ENCODE measurements at places on chromosomes 12 and 14.

DNA sequence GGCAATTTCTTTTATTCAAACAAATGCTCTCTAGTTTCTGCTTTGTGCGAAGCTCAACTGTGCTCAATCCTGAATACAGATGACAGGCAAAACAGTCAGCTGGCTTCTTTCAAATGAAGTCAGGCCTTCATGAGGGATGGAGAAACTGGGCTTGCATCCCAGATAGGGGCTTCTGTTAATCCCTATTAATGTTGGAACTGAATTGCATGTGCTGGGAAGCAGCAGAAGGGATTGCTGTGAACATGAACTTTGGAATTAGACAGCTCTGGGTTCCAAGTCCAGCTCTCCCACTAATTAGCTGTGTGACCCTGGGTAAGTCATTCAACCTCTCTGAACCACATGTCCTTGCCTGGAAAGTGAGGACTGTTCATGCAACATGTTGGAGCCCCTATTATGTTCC lies 21.1 kb upstream of the CORO1C start:
- DNase-seq: no peak

DNA sequence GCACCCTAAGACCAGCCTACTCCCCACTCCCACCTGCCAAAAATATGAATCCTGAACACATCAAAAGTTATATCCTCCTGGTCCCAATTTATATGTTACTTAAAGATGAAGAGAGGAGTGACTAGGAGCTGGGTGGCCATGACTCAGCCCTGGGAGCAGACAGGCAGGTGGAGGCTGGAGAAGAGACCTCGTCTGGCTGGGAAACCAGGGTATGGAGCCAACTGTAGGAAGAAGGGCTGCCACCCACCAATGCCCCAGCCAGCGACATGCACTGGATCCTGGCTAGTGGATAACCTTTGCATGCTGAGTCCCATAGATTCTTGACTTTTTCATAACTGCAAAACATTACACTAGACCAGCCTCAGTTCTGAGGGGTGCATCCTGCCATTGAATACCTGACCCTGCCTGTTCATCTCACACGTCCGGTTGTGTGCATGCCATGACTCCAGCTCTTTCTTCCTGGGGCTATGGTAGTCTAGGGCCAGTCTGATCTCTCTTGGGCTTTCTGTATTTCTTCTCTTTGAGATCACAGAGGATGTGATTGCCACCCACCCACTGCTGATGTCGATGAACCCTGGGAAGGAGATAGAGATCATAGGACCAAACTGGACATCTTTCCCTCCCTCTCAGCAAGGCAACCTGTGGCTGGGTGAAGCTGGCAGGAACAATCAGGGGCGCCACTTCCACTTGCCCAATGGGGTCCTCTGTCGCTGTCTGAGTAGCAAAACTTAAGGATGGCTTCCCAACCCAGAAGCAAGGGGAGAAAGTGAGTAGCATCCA lies 69.6 kb upstream of the DDX11 start:
- no peak for DNase-seq

DNA sequence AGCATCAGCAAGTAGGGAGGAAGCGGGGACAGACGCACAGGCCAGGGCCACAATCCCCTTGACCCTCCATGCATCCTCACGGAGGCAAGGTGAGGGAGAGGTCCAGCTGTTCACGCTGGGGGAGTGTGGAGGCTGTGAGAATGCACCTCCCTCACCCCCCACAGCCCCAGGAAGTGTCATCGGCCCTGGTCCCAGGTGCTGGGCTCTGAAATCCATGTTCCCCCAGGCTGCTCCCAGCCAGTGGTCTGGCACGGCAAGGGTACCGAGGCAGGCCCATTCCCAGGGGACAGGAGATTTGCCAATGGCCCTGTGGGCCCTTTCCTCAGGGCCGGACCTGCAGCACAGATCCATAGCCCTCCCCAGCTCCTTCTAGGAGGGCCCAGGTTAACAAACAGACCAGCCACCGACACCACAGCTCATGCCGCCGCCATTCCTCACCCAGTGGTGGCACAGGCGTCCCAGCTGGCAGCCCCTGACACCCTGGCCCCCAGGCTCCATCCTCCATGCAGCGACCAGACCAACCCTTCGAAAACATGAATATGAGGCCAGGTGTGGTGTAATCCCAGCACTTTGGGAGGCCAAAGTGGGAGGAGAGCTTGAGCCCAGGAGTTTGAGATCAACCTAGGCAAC lies 21.9 kb upstream of the EIF5 start:
- DNase-seq: no peak

- no peak for DNase-seq
Observed at GRCh38 chr12:27998658-27999057, 26.1 kb upstream of the PTHLH start.

DNA sequence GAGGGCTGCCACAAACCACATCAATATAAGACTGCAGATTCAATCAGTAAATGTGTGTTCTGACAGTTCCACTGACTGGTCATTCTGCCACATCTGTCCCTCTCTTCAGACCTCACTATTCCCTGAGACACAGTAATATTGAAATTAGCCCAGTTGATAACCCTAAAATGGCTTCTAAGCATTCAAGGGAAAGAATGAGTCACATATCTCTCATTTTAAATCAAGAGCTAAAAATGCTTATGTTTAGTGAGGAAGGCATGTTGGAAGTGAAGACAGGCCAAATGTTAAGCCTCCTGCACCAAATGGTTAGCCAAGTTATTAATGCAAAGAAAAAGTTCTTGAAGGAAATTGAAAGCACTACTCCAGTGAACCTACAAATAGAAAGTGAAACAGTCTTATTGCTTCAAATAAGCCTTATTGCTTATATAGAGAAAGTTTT lies 24.5 kb upstream of the KIF21A start:
- no peak for DNase-seq

Measured in fibroblast of skin of right biceps (primary cell).